ENCODE measurements at places on chromosomes 1 and 21.
A peak's percentile ranks its signal among the peaks of the same experiment; 100 is the strongest.

DNA sequence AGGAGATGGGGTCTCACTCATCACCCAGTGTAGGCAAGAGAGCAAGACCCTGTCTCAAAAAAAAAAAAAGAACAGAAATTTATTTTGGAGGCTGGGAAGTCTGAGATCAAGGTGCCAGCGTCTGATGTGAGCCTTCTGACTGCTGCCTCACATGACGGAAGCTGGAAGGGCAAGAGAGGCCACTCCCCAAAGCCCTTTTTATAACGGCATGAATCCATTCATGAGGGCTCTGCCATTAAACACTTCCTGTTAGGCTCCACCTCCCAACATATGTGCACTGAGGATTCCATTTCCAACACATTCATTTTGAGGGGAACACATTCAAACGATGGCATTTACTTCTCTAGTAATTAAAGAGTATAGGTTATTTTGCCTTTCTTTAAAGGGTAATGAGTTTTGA lies 50.9 kb upstream of the C1orf198 start:
- DNase-seq, result no peak

DNA sequence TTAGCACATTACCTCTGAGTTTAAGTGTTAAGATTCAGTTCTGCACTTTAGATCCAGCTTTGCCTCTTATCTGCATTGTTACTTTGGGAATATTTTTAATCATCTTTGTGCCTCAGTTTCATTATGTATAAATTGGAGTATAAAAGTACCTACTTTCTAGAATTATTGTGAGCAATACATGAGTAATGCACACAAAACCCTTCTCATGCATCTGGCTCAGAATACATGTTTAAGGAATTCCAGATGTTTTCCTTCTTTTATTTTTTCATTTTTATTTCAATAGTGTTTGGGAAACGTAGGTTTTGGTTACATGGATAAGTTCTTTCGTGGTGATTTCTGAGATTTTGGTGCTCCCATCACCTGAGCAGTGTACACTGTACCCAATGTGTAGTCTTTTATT lies 14.2 kb downstream of the C8A start:
- no peak for DNase-seq

- no peak for DNase-seq
Measured at GRCh38 chr21:29258626-29259338, 39.9 kb upstream of the BACH1 start.

- no peak for DNase-seq
Measured at GRCh38 chr1:2974701-2975301, 46.5 kb upstream of the ACTRT2 start.

- DNase-seq, result no peak
Measured at GRCh38 chr1:209190591-209191261, 392.8 kb upstream of the CAMK1G start.

- DNase-seq, result no peak
Measured at GRCh38 chr1:6447016-6447817, 18.8 kb downstream of the TNFRSF25 start.

DNA sequence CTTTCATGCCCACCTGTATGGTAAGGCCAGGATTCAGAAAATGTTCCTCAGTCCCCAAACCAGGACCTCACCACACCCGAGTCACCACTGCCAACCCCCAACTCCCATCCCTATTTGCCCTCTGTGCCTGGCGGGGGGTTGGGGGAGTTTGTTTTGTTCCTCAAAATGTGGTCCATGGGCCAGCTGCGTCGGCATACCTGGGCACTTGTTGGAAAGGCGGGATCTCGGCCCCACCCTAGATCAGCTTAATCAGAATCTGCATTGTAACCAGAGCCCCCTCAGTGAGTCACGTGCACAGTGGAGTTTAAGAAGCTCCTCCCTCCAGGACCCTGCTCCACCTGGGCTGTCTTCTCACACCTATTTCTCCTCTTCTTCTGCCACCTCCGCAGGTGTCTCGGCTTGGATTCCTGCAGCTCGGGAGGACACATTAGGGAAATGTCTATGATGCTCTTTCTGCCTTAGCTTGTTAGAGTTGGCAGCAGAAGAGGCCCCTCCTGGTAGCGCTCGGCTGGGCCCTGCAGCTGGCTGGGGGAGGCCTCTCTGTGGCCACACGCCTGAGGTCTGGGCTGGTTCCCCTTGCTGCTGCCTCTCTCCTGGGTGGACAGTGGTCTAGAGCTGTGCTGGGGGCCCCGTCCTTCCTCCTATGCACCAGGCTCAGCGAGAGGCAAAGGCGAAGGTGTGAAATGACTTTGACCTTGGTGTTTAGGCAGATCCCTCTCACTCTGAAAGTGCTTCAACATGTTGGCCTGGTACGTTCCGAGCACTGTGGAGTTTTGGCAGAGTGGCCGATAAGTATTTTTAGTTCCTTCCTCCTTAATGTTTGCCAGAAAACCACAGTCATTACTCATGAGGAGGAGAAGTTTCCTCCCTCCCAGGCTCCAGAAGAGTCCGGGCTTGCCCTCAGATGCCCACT lies 41.8 kb upstream of the CAMTA1 start:
- DNase-seq, result peak; percentile 33

DNA sequence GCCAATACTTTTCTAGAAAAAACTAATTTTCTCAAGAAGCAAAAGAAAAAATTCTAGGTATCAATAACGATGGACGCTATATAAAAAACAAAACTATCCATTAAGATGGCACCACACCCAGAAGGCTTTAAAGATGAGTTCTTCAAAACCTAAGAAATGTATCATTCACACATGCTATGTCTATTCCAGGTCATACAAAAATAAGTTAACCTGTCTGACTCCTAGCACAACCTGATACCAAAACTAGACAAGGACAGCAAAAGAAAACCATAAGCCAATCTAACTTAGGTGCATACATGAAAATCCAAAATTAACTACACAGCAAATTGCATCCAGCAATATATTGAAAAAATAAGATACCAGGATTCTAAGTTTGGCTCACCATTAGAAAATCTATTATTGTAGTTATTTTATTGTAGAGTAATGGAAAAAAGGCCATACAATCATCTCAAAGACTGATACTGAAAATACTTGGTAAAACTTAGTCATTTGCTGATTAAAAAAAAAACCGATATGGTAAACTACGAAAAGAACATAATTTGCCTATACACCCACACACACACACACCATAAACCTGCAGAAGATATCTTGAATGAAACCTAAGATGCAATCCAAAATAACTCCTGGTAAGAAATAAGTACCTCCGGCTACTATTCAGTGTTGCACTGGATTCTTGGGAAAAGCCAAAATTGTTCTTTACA lies 55.0 kb downstream of the TRAF5 start:
- no peak for DNase-seq

DNA sequence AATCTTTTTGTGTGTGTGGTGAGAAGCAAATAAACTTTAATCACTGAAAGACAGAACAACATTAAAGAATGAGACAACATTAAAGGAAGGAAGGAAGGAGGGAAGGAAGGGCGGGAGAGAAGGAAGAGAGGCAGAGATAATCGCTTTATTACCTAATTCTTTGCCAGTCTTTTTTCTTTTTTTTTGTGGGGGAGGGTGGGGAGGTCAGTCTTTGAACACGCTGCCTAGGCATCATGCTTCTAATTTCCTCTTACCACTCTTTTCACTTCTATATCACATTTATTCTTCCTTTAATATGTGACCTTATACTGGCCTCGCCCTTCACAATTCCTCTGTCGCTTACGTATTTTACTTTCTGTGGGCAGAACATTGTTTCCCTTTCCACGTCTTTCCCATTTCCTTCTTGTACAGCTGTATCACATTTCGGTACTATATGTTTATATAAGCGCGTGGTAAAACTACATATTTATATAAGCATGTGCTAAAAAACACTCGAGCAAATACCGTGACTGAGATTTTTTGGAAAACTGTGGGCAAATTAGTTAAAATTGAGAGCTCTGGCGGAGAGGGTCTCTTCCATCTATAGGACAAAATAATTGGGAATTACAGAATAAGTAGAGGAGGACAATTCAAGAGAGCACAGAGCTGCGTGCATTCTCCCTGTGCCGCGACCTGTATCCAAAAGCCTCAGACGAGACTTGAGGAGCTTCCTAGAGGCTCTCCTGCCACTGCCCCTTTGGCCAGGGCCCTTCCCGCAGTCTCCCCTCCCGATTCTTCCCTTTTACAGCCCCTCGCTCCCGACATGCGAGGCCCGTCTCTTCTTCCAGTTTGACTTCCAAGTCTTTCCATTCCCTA lies 823 bp upstream of the PRKAA2 start:
- DNase-seq, result no peak

- no peak for DNase-seq
Measured at GRCh38 chr1:66365635-66366034, 168.3 kb upstream of the SGIP1 start.

- no peak for DNase-seq
Measured at GRCh38 chr21:42993051-42993712, 18.8 kb downstream of the PKNOX1 start.

GRCh38 chr1:54814571-54814970 lies 13.4 kb upstream of the TTC22 start:
- no peak for DNase-seq

GRCh38 chr1:186206048-186206570 lies 168.9 kb downstream of the TPR start:
- DNase-seq, result no peak

GRCh38 chr1:212004895-212005608 lies 30.3 kb downstream of the INTS7 start:
- DNase-seq, result no peak

DNA sequence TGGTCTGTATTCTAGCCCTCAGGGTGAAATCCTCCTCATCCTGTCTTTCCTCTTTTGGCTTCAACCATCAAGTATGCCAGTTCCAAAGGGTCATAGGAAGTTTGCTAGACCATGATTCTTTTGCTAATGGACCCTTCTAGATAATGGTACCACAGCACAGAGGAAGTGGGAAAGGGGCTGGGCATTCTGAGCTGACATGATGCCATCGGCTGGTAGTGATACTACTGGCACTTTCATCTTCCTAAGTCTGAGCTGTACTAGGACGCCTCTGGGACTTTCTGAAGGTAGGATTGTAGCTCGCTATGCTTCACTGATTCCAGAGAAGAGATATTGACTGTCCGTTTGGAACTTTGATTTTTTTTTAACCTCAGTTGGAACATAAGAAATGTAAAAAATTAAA lies 11.4 kb downstream of the FASLG start:
- DNase-seq, result no peak

DNA sequence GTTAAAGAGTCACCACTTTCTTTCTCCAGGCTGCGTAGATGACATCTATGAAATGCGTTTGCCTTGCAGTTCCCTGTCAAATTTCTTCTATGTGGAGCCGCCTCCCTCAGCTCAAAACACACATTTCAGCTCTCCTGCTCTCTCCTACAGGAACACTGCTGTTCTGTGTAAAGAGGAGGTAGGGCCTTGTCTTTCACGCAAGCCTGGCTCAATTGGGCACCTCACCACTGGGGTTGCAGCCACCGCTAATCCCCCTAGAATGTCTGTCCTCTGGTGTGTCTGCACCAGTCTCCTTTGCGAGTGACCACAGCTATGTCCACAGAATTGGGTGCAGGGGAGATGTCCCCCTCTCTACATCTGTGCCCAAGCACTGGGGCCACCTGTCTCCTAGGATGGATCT lies 31.8 kb upstream of the CFHR4 start:
- DNase-seq, result no peak

DNA sequence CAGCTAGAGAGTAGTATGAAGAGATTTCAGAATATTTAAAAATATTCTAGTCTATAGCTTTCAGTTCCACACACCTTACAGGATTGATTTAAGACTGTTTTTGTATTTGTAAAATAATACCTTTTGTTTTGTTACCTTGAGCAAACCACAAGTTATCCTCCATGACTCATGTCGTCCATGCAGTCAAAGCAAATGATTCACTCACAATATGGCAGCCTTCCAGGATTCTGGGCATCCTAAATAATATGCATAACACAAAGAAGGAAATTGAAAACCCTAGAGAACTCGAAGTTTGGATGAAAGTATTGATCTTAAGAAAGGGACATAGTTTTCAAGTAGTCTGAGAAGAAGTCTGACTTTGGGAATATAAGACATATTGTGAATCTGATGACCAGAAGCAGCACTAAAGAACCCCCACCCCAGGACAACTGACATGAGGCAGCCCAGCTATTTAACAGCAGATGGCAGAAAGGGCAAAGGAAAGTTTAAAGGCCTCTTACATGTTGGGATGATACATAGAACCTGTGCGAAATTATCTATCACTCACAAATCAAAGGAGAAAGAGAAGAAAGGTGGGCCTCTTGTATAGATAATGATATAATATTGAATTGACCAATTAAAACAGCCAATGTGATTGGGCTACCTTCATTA lies 857.9 kb downstream of the BRINP3 start:
- no peak for DNase-seq

DNA sequence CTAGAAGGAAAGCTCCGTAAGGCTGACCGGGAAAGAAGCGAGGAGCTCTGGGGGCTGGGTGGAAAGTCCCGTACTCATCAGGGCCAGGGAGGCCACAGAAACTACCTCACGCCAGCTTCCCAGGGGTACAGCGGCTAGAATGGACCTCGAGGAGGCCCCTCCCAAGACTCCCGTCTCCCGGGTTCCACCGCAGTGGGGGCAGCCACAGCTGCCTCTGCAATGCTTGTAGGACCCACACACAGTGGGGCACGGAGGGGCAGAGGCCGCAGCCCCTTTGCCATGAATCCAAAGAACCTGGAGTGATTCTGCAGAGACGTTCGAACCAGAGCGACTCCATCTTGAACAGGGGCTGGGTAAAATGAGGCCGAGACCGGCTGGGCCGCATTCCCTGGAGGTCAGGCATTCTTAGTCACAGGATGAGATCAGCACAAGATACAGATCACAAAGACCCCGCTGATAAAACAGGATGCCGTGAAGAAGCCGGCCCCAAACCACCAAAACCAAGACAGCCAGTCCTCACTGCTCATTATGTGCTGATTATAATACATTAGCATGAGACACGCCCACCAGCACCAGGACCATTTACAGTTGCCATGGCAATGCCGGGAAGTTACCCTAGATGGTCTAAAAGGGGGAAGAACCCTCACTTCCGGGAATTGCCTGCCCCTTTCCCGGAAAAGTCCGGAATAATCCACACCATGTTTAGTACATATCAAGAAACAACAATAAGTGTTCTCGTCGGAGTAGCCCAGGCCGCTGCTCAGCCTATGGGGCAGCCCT lies 1.6 kb upstream of the ANKRD65 start:
- no peak for DNase-seq

DNA sequence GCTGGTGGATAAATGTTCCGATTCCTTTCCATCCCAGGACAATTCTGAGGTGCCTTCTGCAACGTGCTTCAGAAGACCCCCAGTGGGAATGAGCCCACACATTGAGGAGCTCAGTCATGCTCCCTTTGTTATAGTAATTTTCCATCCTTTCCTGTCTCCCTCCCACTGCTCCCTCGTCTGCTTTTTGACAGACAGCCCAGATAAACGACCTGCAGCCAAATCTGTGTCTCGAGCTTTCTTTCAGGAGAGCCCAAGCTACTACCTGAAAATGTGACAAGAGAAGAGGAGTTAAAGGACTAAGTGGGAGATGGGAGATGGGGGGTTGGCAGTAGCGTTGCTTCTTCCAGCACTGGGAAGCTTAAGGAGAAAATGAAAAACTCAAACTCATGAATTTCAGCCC lies 65.9 kb upstream of the LRRN2 start:
- DNase-seq, result no peak

DNA sequence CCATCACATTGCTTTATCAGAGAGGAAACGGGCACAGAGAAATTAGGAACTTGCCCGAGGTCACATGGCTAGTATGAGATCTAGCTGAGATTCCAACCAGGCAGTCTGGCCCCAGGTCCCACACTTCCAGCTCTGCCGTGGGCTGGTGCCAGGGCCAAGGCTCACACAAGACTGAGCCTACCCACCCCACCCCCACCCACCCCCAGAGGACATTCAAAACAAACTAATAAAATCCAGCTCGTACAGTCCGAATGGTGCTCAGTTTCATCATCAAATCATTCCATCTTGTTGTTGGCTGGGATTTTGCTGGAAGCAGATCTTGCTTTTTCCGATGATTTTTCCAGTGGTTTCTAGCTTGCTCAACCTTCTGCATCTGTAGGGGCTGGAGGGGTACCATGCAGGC lies 27.9 kb downstream of the MATN1 start:
- DNase-seq, result no peak

Data from T-helper 1 cell (primary cell).